Brain (organoid and tissue), 16 donors: ENCODE measurements at places on chromosomes 1 and 21.
A peak's percentile ranks its signal among the peaks of the same experiment; 100 is the strongest.

DNA sequence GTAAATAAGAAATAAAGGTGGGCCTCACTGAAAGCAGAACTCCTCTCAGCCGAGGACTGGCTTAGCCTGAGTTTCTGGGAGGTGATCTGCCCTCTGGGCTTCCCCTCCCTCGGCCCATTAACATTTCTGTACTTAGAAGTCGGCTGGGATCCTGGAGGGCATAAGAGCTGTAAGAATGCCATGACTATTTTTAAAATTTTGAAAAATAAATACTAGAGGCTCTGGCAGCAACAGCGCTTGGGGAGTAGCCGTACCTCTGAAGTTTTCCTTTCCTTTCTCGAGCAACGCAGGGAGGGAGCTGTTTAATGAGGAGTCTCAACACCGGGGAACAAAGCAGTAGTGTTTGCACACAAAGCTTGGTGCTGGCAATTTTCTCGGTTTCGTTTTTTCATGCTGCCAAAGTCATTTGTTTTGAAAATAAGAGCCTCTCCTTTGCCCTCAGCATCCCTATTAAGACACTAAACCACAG, 498.7 kb downstream of the SMYD3 start:
- peak; percentile 46 for DNase-seq

- no peak for DNase-seq
These were observed 3.5 kb downstream of the CD48 start for GRCh38 chr1:160708118-160708517.

GRCh38 chr21:35225573-35225972, 176.5 kb upstream of the RUNX1 start:
- no peak for DNase-seq

- no peak for DNase-seq
These were observed 30.2 kb downstream of the TTC39A start for GRCh38 chr1:51299981-51300670.

- no peak for DNase-seq
These were observed 66.3 kb downstream of the SIM2 start for GRCh38 chr21:36765229-36765628.

- no peak for DNase-seq
These were observed 1.7 kb upstream of the ADAR start for GRCh38 chr1:154609398-154610380.

DNA sequence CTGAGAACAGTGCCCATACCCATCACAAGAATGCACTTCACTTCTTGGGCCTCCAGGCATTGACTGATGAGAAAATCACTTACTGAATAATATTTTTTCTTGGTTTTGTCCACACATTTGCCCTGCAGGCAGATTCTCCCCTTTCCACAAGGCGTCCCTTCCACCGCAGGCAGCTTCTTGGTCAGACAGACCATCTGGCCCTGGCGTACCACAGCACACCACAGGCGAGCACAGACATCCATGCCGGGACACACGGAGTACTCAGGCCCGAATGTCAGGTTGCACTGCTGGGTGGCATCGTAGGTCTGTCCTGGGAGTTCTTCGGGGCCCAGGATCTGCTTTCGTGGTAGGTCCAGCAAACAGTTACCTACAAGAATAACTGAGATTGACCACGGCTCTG, 32.5 kb downstream of the ADAMTS5 start:
- DNase-seq, result no peak

GRCh38 chr1:3693321-3693720, 41.0 kb downstream of the TP73 start:
- DNase-seq, result no peak

DNA sequence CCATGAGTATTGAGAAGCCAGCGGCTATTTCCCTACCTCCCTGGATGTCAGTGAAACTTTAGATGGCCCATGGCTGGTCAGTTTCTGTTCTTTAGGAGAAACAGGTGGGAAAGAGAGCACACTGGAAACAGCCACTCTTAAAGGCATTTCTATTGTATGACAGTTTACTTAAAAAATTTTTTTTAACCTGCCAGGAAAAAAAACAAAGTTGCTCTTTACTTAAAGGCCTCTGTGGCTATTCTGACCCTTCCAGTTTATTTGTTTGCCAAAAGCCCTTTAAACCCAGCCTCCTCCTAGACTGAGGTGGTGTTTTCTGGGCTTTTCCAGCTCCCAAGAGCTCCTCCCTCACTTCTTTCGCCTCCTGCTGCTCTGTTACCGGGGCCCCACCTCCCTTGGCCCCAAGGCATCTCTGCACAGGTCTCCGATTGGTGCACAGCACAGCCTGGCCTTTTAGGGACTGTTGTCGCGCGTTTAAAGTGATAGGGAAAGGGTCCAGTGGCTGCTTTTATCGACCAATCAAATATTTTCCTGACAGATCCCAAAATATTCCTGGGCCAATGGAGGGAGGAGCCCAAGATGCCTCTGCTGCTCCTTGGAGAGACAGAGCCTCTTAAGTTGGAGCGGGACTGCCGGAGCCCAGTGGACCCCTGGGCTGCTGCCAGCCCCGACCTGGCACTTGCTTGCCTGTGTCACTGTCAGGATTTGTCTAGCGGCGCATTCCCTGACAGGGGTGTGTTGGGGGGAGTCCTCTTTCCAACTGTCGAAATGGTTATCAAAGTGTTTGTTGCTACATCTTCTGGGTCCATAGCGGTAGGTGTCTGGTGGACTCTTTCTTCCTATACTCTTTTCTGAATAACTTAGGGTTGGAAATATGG, at the start of gene SH3BGR:
SH3BGR (plus strand) TSS at position 639 of the 875 bp plus-strand sequence; CDS start at position 766, 127 bp downstream.
- no peak for DNase-seq

- no peak for DNase-seq
These were observed 9.1 kb downstream of the ADAMTSL4 start for GRCh38 chr1:150558303-150558704.
